ENCODE measurements at places on chromosomes 1 and 21.
A peak's percentile ranks its signal among the peaks of the same experiment; 100 is the strongest.

GRCh38 chr1:109643385-109644230 is 12.3 kb upstream of the GSTM4 start:
- DNase-seq = peak; percentile 73

- peak; percentile 58 for DNase-seq
Observed at GRCh38 chr1:213070406-213070805, 19.4 kb downstream of the RPS6KC1 start.

DNA sequence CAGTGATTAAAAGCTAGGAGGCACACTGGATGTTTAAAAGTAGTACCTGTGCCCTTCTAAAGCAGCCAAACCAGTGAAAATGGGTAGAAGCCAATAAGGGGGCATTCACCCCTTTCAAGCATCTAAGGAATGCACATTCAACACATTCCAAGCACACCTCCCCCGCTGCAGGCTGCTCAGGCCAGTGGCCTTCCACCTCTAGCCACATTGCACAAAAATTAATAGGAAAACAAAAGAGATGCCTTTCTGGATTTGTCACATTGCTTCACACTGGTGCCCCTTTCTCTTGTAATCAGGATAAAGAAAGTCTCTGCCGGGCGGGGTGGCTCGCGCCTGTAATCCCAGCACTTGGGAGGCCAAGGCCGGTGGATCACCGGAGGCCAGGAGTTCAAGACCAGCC is 834.0 kb downstream of the USP25 start:
- DNase-seq = no peak

- DNase-seq = peak; percentile 28
Observed at GRCh38 chr1:6488602-6489382, 2.7 kb downstream of the PLEKHG5 start.

GRCh38 chr1:30864681-30865080 is 43.9 kb downstream of the SDC3 start:
- DNase-seq = no peak

DNA sequence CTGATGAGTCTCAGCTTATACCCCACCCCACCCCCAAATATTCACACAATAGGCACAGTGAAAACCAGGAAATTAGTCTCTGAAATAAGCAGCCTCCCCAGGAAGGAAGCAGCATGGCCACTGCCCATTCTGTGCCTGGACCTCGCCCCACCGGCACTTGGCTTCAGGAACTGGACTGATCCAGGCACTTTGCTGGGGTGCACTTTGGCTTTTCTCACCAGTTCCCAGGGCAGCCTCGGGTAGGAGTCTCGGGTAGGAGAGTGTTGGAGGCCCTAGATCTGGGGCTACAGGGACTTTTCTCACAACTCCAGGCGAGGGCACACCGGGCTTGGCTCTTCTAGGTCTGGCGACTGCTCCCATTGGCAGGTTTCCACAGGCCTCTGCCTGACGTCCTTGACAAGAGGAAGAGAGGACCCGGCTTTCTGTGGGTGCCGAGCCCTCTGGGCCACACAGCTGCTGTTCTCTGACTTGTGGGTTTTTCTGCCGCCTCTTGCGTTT is 18.7 kb downstream of the ADARB1 start:
- no peak for DNase-seq

DNA sequence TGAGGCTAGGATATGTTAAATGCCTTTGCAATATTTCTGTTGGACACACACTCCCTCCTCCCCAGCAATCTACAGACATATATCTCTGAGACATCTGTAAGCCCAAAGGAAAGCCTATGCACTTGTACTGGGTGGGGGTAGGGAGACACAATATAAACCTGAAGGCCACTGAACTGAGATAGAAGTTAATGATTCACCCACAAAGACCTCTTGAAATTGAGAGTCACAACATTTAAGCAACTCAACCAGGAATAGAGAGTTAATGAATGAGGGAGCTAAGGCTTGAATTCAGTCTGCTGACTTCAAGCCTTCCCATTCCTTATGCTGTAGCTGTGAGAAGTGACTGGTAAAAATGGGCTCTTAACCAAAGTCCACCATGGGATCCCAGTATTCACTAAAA is 5.0 kb downstream of the OR10J1 start:
- no peak for DNase-seq

GRCh38 chr1:62311473-62311943 is 7.7 kb downstream of the KANK4 start:
- no peak for DNase-seq

GRCh38 chr1:244449936-244450508 is 1.7 kb downstream of the ADSS2 start:
- no peak for DNase-seq

DNA sequence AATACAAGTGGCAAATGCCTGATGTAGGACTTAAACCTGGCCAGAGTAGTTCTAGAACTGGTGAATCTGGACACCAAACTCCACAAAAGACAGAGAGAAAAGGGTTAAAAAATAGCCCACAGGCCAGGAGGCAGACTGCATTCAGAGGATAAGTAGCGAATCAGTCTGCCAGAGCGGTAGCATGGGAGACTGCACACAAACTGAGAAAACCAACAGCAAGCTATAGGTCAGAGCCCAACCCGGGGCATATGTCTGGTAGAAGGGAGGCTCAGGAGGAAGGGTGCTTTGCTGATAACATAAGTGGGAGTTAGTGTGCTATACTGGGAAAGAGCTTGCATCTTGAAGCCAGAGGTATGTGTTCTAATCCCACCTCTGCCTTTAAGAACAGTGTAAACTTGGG is 4.0 kb downstream of the LRRC53 start:
- DNase-seq = peak; percentile 47

DNA sequence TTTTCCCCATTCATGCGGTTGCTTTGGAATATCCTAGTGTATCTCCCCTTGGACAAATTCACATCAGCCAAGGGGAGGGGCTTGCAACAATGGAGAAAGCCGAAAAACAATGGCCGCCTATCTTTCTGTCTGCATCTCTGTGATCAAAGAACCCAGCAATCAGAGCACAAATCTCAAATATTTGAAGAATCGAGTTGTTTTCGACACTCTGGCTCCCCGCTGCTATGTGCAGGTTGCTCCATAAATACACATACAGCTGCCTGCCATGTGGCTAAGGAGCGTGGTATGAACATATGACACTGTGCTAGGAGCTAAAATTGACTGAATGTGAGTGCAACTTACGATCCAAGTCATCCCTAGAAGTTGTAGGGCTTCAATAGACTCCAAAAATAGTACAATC is 8.5 kb downstream of the CFHR4 start:
- no peak for DNase-seq

DNA sequence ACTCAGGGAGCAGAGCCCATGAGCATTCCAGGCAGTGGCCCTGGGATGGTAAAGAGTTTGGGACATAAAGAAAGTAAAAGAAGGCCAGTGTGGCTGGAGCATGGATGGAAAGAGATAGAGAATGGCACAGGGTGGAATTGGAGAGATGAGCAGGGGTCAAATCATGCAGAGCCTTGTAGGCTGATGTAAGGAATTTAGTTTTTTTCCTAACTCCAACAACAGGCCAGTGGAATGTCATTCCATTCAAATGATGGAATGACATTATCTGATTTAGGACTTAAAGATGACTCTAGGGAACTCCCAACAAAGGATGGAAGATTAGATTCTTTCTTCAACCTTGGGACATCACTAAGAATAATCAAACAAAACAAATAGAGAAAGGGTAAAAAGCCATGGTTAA is 12.8 kb upstream of the S100A2 start:
- DNase-seq = no peak

GRCh38 chr1:217135569-217135915 is 412.3 kb upstream of the ESRRG start:
- no peak for DNase-seq

GRCh38 chr21:29104239-29104708 is 26.2 kb upstream of the MAP3K7CL start:
- DNase-seq = no peak

DNA sequence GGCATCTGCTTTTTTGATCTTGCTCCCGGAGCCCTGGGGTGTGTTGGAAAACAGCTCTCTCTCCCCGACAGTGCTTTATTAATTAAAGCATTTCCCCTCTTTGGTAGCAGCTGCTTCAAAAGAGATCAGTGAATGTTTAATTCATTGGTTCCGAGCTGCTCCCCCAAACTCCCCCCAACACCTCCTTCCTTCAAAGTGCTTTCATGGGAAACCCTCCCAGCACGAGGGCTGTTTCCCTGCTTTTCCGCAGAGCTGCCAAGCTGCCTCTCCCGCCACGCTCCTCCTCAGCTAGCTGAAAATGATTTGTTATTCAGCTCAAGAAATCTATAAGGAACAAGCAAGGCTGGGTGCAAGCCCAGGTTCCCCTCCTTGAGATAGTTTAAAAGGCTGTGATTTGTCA is 40.0 kb upstream of the DISP3 start:
- no peak for DNase-seq

GRCh38 chr1:174872615-174873058 is 127.1 kb upstream of the CACYBP start:
- peak; percentile 11 for DNase-seq

DNA sequence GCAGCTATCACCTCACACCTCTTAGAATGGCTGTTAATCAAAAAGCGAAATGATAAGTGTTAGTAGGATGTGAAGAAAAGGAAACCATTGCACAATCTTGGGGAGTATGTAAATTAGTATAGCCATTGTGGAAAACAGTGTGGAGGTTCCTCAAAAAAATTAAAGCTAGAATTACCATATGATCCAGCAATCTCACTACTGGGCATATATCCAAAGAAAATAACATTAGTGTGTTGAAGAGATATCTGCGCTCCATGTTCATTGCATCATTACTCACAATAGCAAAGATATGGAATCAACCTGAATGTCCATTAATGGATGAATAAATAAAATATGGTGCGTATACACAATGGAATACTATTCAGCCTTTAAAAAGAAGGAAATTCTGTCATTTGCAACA is 68.9 kb downstream of the SNRPE start:
- no peak for DNase-seq

- no peak for DNase-seq
Observed at GRCh38 chr1:206006946-206007345, 3.8 kb upstream of the RAB7B start.

DNA sequence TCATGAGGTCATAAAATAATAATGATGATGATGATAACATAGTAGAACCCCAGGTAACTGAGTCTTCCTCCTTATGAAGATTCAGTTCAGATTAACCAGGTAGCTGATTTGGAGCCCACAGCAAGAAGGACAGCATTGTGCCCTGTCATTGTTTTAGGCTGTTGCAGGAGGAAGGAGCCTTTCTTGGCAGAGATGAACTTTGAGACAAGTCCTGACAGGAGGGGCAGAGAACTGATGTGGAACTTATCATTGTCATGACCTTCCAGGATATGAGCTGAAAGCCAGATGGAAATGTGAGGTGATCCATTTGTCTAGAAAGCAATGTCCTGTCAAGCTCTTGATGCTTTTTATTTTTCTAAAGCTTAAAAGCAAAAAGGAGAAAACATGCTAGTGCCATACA is 132.6 kb upstream of the COA6 start:
- DNase-seq = no peak

GRCh38 chr21:45721671-45722070 is 78.1 kb downstream of the PCBP3 start:
- DNase-seq = no peak

DNA sequence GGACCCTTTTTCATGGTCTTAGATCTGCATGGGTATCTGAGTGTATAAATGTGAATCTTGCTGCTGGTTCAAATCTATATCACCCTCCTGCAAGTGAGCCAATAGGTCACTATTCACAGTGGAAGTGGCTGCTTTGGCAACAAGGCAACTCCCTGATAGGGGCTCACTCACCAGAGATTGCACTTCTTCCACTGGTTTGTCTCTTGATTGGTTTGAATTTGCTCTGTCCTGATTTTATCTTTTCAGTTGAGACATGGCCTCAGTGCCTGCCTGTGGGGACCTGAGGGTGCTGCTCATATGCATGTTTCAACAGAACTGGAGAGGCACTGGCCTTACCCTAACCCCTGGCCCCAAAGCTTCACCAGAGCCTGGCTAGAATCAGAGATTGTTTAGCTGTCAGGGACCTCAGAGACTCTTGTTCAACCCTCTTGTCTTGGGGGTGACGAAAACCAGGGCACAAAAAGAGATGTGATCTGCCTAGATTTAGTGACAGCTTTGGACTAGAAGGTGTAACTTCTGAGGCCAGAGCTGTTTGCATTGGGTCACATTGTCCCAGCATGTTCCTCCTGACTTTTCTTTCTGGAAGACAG is 16.9 kb downstream of the AVPR1B start:
- DNase-seq = peak; percentile 84

- DNase-seq = peak; percentile 92
Observed at GRCh38 chr1:198937231-198938031, 298.6 kb downstream of the PTPRC start.

DNA sequence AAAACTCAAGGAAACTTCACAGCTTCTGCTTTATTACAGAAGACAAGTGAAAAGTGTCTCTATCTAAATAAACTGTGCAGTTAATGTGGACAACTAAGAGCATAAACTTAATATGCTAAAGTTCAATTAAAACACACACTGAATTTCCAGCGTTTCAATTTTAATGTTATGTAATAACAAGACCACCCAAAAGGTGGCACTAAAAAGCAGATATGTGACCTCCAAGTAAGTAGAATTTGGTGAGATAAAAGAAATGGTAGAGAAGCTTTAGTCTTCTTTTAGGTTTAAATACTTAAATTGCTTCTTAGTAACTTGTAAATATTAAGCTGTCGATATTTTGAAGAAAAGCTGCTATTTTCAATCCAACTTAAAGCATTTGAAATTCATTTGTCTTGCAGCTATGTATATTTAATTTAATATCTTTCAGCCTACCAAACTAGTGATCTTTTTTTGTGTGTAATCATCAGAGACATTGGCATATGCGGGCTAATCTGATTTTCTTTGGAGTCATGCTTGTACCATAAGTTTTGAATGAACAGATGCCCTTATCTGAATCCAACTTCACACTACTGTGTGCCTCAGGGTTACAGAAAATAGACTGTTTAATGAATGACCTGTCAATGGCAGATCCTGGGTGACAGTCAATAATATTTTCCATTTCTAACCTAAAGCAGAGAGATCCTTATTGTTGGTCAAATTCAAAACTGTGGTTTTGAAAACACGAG is 36.5 kb upstream of the ADAMTS1 start:
- peak; percentile 51 for DNase-seq

DNA sequence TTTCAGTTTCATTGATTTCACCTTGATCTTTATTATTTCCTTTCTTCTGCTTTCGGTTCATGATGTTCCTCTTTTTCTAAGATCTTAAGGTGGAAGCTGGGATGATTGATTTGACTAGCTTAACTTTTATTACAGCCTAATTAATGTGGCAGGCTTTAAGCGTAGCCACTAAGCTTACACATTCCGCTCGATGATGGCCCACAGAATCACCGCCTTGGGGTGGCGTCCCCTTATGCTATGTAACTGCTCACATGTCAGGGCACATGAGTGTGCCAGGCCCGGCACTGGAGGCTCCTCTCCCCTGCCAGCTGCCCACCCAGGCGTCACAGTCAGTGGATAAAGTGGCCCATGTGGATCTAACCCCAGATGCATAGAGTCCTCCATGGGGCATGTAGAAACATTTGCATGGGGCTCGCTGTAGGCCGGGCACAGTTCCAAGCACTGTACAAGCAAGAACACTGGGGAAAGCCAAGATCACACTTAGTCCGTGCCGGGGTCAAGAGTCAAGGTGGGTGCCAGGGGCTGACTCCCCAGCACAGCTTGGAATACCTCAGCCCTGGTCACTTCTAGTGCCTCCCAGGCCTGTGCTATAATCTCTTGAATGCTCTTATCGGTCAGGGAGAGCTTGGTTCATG is 41.7 kb downstream of the PKNOX1 start:
- DNase-seq = no peak

All from umbilical cord (tissue), 2 donors.